NCI-H82 (cell line): ENCODE measurements at places on chromosomes 1 and 21.

DNA sequence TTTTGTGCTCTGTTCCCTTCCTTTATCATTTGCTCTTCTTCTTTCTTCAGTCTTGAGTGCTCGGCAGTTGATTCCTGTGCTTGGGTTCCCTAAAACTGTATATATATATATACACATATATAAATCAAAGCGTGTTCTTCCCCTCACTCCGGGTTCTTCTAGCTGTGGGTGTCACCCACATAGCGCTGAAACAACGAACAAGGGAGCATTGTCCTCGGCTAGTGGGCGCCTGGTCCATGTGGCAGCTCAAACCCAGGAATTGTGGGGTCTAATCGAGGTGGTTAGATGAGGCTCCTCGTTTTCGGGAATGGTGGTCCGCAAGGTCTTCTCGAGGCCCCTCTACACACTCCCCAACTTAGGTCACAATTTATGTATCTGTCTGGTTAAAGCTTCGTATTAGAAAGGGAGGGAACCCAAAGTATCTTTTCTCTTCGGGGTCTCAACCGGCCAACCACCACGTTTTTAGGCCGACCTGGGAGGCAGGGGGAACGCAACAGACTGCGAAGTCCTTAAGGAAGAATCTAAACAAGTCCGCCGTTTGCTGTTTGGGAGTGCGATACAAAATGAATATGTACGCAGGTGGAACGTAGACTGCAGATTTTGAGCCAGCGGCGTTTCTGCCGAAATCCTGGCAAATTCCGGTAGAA, 504 bp upstream of the SDHC start:
- DNase-seq, result no peak

DNA sequence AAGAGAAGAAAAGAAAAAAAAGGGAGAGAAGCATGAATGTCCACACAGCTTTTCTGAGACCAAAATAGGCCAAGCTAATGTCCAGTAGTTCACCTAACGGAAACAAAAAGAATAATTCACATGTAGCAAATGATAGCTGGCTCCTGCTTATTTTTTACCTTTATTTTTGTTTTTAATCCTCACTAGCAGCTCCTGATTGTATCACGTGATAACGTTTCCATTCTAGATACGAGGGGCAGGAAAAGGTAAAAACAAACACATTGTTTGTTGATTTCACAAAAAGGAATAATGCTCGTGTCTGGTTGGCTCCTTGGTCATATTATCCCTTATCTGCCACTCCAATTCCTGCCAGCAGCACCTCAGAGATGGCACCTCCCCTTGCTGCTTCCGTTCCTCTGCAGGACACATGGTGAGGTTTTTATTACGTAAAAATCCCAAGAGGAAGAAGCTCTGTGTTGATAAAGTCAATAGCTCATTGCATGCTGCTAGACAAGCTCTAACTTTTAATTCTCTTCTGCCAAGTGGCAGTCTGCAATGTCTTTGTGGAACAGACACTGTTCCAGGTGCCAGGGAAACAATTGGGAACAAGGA, 201.7 kb downstream of the CRB1 start:
- no peak for DNase-seq

DNA sequence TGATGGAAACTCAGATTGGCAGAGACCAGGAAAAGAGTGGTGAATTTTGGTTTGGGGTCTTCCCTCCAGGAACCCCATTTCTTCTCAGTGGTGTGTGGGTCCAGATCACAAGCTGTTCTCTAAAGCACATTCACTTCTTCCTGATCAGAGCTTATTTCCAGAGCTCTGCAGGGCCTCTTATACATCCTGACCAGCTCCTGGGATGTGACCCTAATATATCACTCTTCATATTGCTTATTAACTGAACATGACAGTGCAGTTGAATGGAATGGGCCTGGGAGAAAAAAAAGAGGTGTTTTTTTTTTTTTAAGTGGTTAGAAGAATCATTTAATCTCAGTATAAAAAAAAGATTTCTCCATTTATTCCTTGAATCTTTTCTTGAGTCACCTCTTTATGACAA, 29.6 kb upstream of the DNM3 start:
- DNase-seq, result no peak

DNA sequence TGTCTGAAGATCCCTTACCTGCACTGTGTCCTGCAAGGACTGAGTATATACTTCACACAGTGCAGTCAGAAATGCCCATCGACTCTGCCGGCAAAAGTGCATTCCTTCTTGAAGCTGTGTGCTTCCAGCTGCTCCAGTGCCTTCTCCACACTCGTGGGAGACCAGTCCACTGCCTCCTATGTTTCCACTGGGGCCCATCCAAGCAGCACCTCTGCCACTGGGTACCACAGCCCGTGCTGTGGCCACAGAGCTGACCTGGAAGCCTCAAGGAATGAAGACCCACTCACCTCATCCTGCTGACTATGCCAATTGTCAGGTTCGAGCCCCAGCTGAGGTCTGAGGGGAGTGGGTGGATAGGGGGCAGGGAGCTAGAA, 108.1 kb downstream of the GDAP2 start:
- DNase-seq, result no peak

DNA sequence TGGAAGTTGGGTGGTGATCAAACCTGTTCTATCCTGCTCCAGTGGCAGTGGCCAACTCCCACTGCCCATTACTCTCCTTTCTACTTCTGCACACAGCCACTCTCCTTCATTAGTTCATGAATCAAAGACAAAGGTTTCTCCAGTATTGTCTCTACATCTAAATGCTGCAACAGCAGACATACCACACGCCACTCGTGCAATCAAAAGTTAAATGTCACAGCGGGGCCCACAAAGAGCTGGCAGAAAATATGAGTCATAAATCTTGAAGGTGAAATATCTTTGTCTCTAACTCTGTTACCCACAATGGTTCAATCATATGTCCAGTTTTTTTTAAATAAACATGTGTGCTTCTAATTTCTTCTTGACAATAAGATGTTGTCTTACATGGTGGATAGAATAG, 13.3 kb downstream of the APCS start:
- DNase-seq, result no peak

GRCh38 chr1:160211046-160211790, 6.0 kb downstream of the PEA15 start:
- peak; percentile 29 for DNase-seq

DNA sequence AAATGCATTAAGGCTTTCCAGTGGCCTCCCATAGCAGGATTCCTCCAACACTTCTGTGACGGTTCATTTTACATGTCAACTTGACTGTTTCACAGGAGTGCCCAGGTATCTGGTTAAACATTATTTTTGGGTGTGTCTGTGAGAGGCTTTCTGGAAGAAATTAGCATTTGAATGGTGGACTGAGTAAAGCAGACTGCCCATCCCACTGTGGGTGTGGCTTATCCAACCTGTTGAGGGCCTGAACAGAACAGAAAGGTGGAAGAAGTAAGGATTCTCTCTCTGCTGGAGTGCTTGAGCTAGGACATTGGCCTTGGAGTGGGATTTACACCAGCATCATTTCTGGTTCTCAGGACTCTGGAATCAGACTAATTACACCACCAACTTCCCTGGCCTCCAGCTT, 85.6 kb downstream of the RGS7 start:
- DNase-seq, result no peak

DNA sequence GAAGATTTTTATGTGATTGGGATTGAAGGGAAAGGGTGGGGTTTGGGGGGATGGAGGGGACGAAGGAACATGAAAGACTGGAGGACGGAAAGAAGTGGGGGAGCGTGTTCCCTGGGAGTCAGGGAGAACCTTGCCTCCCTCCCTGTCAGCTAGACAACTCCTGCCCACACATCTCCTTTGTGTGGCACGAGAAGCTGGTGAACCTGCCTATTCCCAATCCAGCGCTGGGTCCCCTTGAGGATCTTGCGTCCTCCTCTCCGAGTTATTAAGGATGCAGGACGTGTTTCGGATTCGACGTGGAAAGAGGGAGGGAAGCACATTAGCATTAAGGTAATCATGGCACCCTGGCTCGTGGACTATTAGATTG, 1.4 kb downstream of the LRRC7 start:
- peak; percentile 38 for DNase-seq

DNA sequence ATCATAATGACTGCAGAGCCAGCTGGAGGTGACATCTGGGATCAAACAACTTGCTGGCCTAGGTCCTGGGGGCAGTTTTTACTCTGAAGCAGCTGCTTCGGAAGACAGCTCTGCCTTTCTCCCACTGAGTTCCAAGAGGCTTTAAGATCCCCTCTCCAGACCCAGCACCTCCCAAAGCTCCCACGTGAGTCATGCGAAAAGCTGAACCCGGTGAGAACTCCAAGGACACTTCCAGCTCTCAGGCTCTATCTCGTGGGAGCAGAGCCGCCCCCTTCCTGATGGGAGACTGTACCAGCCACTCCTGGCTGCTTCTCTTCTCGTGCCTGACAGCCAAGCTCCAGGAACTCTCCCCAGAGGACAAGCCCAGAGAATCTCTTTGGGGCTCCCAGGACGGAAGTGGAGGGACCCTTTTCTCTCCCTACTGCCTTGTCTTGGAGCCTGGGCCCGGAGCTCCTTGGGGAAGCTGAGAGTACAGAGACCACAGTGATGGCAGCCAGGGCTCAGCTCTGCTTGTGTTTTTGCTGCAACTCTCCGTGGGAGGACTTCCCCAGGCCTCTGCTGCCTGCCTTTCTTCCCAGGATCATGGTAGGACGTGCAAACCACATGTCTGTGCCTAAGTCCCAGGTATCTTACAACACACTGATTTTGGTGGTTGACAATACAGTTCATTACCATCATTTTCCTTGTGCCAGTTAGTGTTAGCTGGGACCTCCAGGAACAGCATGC, 40.6 kb downstream of the STUM start:
- DNase-seq, result peak; percentile 20

DNA sequence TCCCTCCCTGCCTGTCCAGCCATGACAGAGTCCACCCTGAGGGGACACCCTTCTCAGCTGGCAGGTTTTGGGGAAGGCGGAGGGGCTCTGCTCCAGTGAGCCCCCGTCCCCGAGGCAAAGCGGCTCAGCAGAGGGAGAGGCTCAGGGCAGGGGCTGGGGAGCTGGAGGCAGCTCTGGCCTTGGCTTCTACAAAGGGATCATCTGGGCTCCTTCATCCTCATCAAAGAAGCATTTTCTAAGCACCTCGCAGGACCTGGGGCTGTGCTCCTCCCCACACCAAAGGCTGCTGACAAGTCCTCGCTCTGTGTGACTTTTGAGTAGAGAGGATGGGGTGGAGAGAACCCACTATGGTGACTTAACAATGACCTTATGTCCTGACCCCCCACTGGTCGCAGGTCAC, 21.0 kb upstream of the CLSTN1 start:
- peak; percentile 54 for DNase-seq

DNA sequence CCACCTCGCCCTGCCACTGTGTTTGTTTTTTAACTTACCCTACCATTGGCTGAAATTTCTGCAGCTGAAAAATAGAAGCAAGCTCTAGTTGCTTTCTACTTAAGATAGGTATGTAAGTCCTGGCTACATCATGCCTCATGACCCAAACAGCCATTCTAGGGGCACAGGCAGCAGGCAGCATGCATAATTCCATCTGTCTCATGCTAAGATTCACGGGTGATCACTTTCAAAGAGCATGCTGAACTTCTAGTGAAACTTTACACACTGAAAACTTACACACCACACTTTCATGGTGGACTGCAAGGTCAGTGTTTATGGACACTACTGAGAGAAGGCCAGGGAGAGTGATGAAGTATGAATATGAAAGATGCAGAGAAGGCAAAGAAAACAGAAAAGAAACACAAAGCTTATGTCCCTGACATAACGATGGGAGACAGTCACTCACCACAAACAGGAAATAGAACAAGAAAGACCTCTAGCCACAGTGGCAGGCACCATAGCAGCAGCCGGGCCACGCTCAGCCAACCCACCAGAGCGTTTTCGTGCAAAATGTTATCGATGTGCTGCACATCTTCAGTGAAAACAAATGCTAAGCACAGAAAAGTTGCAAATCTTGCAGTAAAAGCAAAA, 102.3 kb upstream of the TIAM1 start:
- no peak for DNase-seq

DNA sequence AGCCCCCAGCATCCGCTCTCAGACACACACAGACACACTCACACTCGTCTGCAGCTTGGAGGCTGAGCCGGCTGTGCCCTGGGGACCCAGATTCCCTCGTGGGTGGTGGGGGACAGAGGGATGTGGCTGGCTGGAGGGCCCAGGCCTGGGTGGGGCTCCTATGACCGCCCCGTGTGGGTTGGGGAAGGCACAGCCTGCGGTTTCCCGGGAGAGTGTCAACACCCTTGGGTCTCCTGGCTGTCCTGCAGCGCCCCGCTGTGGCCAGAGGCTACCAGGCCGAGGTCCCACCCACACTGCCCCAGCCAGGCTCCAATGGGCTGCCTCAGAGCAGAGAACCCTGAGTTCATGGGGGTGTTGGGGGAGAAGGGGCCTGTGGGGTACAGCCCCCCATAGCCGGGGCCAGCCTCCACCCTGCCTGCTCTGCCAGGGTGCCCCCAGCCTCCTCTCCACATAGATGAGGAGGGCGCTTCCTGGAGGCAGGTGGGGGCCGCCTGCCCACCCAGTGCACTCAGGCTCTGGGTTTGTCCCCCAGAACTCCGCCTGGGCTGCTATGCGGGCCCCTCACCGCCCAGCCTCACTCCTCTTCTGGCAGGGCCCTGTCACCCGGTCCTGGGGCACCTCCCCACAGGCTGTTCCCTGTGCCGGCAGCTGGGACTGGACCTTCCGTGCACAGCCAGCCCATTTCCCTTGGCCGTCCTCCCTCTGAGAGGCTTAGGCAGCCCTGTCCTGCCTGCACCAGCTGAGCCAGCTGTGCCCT, at the start of gene TTC34:
Gene TTC34, minus strand, starts transcription at position 159 of the 757 bp plus-strand sequence. CDS start 866 bp downstream, outside the sequence.
- DNase-seq, result peak; percentile 62

DNA sequence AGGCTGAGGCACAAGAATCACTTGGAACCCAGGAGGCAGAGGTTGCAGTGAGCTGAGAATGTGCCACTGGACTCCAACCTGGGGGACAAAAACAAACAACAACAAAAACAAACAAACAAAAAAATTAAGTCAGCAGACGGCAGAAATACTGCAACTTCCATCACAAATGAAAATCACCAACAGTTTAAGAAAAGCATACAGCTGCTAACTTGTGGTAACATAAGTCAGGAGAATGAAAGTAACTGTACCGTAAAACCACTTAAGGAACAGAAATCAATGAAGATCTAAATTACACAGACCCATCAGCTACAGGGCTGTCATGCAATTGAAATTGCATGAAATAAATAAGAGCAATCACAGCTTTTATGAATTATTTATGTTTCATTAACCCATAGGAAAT, 25.0 kb downstream of the MCOLN2 start:
- no peak for DNase-seq

- no peak for DNase-seq
Measured at GRCh38 chr1:77686796-77687518, 4.5 kb upstream of the ZZZ3 start.

GRCh38 chr1:208524376-208524775, 280.2 kb upstream of the PLXNA2 start:
- DNase-seq, result no peak

GRCh38 chr1:215888159-215888558, 321.1 kb downstream of the KCTD3 start:
- peak; percentile 15 for DNase-seq
